ENCODE measurements at places on chromosomes 16 and 17. TPM values are rescaled to one million over a fixed set of nuclear protein-coding genes. Genes with fewer than 3 reads are reported as not detected.

DNA sequence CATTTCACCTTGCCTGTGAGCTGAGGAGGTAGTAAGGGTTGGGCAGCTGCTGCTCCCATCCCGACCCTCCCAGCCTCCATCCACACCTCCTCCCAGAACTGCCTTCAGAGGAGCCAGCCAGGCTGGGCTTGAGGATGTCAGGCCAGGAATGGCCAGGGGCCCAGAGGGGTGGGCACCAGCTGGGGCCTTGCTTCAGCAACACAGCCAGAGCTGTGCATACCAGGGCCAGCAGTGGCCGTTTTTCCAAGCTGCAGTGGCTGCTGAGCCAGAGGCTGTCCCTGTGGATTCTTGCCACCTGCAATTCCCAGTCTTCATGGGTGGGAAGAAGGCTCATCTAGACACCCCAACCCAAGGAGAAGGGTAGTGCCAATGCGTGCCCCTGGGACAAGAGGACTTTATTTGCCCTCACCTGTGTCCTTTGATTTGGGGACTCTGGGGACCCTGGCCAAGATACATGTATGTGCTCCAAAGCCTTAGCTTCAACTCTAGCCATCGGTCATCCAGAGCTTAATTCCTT, 153.4 kb upstream of the SDK2 start:
- DNase-seq = no peak

GRCh38 chr17:77619851-77620250, 338.7 kb upstream of the TNRC6C start:
- no peak for DNase-seq

The GRIN2C gene
- 4.7 TPM for total RNA-seq

- no peak for DNase-seq
Measured at GRCh38 chr17:45338023-45338781, 21.4 kb upstream of the MAP3K14 start.

The PPP1R27 gene
- 0.65 TPM for total RNA-seq

The AKAP1 gene
- total RNA-seq = 37.8 TPM

The TUBG1 gene
- total RNA-seq = 26.3 TPM

DNA sequence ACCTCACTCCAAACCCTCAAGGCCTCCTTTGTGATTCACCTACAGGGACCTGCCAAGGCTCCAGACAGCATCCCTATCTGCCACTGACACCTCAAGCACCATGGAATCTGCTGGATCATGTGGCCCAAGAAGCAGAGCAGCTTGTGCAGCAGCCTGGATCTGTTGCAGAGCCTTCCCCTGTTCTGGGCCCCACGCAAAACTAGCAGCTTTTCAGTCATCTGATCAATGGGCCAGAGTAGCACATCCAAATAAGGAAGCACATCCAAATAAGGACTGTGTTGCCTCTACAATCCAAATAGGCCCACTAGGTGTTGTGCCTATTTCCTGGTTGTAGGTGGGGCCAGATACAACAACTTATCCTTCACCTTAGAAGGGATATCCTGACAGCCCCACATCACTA, 97.1 kb upstream of the GNAO1 start:
- no peak for DNase-seq

DNA sequence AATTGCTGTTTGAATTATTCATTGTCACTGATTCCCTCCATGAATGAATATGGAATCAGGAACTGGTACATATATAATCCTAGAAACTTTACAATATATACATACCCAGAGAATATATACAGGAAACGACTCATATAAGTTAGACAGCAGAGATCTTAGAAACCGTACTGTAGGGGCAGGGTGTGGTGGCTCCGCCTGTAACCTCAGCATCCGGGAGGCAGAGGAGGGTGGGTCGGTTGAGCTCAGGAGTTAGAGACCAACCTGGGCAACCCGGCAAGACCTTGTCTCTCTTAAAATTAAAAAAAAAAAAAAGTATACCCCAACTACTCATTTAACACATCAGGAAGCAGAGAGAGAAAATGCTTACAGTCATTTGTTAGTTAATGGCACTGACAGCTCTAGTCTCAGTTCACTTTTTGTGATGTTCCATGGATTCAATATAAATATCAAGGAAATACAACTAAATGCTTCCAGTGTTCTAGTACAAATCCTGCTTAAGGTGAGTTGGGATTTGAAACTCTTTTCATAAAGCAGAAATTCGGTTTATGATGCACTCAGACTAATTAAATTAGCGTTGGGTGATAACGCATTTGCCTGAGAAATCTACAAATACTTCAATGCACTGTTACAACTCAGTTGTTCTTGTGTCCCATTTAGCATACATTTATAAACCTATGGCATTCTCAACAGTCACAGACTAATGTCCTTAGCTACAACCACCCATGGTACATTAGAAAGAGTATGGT, 5.6 kb downstream of the GLG1 start:
- no peak for DNase-seq

DNA sequence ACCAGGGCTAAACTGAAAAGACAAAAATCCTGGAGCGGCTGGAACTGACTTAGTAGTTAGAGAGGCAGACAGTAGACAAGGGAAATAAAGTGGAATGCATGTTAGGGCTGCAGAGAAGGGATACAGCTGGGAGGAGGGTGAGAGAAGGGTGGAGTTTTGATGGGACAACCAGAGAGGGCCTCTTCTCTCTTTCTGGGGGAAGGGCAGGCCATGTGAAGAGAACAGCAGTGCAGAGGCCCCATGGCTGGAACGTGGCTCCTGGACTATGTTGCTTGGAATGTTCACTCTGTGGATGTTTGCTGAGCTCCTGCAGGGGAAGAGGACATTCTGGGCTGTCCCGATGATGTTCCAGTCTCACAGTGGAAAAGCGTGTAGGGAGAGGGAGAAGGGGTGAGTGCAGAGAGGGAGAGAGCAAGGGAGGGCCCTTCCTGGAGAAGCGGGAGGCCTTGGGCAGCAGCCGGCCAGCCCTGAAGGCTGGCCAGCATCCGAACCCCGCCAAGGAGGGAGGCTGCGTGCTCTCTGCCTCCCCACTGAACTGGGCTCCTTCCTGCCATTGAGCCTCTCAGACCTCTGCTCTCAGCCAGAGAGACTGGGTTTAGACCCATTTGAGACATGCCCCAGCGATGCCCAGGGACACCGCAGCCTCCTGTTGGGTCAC, 33.1 kb upstream of the GSE1 start:
- no peak for DNase-seq

DNA sequence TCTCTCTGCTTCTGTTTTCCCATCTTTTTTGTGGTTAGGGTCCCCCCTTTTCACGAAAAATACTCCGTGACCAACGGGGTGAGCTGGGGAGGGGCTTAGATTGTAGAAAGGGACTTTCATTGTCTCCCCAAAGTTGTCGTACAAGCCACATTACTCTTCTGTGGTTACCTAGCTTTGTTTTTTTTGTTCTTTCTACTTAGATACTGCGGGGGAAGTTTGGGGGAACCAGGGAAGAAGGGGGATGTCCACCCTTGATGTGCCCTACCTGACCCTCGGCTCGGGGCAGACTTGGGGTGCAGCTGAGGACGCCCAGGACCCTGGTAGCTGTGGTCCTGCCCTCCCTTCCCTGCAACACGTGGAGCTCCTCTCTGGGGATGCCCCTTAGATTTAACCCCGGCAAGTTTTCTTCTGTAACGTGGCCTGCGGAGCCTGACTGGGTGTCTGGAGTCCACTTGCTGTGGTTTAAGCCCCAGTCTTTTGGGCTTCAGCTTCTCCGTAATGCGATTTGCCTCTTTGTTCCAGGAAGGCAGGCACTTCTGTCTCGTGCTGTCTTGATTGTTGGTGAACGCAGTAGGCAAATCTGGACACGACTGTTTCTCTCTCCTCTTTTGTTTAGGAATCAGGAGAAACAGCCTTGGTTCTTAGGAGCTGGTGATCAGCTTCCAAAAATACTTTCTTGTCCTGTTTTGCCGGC, 892 bp downstream of the ABCC1 start:
- DNase-seq = no peak

The CD79B gene
- 5.8 TPM for total RNA-seq

The C16orf92 gene
- not detected for total RNA-seq
